Melanocyte of skin (primary cell): ENCODE measurements at places on chromosomes 4 and X. TPM values are rescaled to one million over a fixed set of nuclear protein-coding genes. Genes with fewer than 3 reads are reported as not detected.

The F8 gene
- 1.3 and 3.1 TPM in 2 replicates for total RNA-seq

The ATP1B4 gene
- not detected in 2 replicates for total RNA-seq

The SNCA gene
- 231 and 351 TPM in 2 replicates for total RNA-seq

The DHX15 gene
- 112 and 200 TPM in 2 replicates for total RNA-seq

The HMX1 gene
- not detected in 2 replicates for total RNA-seq

The PCSK1N gene
- total RNA-seq, result 0.15 TPM in 1 of 2 replicates, not detected in the other

The PNMA3 gene
- total RNA-seq, result not detected in 2 replicates

The PAGE3 gene
- not detected in 2 replicates for total RNA-seq

The CTSO gene
- 4.7 and 9.6 TPM in 2 replicates for total RNA-seq

The RHOH gene
- total RNA-seq, result not detected in 2 replicates

The TRPC3 gene
- total RNA-seq, result not detected in 2 replicates

The TXK gene
- 0.15 and 0.33 TPM in 2 replicates for total RNA-seq

The RTL3 gene
- not detected in 2 replicates for total RNA-seq

The ZDHHC15 gene
- under 0.01 and 0.36 TPM in 2 replicates for total RNA-seq

The MAOB gene
- total RNA-seq, result 1.1 TPM in 1 of 2 replicates, not detected in the other

The VCX gene
- total RNA-seq, result not detected in 2 replicates

The DDX60 gene
- total RNA-seq, result 91.9 and 103 TPM in 2 replicates

The RXFP1 gene
- not detected in 2 replicates for total RNA-seq

The AADAT gene
- total RNA-seq, result 4.3 and 5.2 TPM in 2 replicates

The KIAA1210 gene
- not detected in 2 replicates for total RNA-seq

The AMBN gene
- total RNA-seq, result not detected in 2 replicates

The DGKK gene
- not detected in 2 replicates for total RNA-seq

The SERTM2 gene
- 0.34 and 0.36 TPM in 2 replicates for total RNA-seq

The NAP1L3 gene
- total RNA-seq, result 0.33 and 0.46 TPM in 2 replicates

The TLL1 gene
- 0.15 TPM in 1 of 2 replicates, not detected in the other for total RNA-seq

The STATH gene
- not detected in 2 replicates for total RNA-seq

The COL25A1 gene
- total RNA-seq, result 0.34 and 1.1 TPM in 2 replicates

The ATP2B3 gene
- not detected in 2 replicates for total RNA-seq

The GYPA gene
- total RNA-seq, result not detected in 2 replicates

The USP17L25 gene
- total RNA-seq, result not detected in 2 replicates

The DKK2 gene
- total RNA-seq, result 1.8 and 2.8 TPM in 2 replicates

The SFRP2 gene
- not detected in 2 replicates for total RNA-seq

The SULT1E1 gene
- total RNA-seq, result under 0.01 TPM in 1 of 2 replicates, not detected in the other

The USP9X gene
- total RNA-seq, result 110 and 216 TPM in 2 replicates

The RADX gene
- total RNA-seq, result 5.7 and 7.0 TPM in 2 replicates

The ATOH1 gene
- total RNA-seq, result not detected in 2 replicates

The DIPK2B gene
- total RNA-seq, result under 0.01 TPM in 1 of 2 replicates, not detected in the other

The FRAS1 gene
- total RNA-seq, result 0.69 and 5.8 TPM in 2 replicates

The ZCCHC4 gene
- total RNA-seq, result 7.6 and 11.6 TPM in 2 replicates

The POU4F2 gene
- total RNA-seq, result not detected in 2 replicates

The FOXR2 gene
- not detected in 2 replicates for total RNA-seq
